ENCODE measurements at places on chromosomes 11 and 22.

- DNase-seq, result no peak
These were observed 410.6 kb downstream of the METTL15 start for GRCh38 chr11:28518825-28519224.

DNA sequence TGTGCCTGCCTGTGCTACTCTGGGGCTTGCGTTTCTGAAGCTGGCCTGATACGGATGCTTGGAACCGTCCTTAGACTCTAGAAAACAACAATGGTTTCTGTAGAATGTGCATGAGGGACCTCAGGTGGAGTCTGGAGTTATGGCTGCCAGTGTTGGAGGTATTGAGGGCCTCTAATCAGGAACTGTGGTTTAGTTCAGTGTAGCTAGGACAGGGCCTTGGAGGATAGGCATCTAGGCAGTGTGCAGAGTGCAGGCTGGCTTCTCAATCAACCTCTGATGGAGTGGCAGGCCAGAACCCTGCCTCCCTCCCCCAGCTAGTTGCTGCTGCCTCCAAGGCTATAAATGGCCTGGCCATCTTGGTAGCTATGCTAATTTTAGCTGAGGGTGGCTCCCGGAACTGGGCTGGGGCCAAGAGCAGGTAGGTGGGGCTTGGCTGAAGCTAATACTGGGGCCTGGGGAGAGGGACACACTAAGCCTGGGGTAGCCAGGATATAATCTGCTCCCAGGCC, 4.0 kb downstream of the STIM1 start:
- peak; percentile 28 for DNase-seq

GRCh38 chr11:118086913-118087768, at the start of gene SMIM35:
Gene SMIM35, minus strand, starts transcription at chr11:118086963. Its CDS starts 206 bp downstream, at chr11:118086757.
- DNase-seq, result no peak

DNA sequence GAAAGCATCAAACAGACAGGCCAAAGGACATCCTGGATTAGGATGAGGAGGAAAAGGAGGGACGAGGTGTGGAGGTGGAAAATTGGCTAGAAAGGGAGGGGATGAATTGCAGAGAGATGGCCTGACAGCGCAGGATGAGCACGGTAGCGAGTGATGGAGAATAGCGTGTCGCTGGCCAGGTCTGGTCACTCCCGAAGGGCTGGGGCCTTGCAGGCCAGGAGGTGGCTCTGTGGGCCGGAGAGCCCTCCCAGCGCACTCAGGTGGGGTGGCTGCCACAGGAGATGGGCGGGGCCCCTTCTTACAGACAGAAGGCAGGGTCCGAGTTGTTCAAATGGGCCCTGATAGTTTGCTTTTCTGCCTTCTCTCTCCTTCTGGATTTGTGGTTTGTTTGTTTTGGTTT, 37.1 kb upstream of the THY1 start:
- no peak for DNase-seq

DNA sequence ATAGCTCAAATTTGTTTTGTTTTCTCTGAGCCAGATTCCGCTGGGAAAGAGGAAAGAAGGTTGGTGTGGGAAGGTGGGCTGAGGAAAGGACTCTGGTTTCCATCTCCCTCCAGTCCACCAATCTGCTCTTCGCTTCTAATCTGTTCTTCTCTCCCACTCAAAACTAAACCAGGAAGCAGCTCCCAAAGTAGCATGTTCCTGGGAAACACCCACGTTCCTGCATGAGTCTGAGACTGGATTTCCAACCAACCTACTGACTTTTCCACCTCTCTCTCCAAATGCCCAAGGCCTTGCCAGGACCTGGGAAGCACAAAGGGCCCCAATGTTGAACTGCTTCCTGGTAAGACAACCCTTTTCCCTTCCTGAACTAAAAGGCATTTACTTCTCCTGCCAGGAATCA, 110.2 kb downstream of the WT1 start:
- no peak for DNase-seq

GRCh38 chr11:22244986-22245592, 52.2 kb downstream of the ANO5 start:
- no peak for DNase-seq

- no peak for DNase-seq
These were observed 14.7 kb downstream of the GRIK4 start for GRCh38 chr11:120526241-120526640.

DNA sequence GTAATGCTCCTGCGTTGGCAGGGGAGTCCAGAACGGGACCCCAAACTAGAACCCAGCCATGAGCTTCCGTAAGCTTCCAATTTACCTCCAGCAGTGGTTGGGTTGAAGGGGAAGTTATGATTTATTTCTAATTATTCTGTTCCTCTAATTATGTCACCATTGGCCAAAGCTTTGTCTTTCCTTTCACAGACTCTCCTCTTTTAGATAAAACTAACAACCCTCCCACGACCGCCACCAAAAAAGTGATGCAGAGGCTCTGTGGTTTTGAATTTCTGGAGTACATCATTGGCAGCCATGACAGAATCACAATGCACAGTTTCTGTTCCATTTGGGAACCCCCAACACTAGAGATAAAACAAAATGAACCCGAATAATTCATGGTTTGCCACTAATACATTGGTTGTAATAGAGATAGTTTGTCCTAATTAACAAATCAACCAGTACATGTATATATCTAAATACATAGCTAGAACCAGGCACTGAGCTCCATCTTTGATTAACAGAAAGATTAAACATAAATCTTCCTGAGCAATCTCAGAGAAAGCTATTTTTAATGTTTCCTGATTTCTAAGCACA, 64.3 kb downstream of the ETS1 start:
- DNase-seq, result no peak

DNA sequence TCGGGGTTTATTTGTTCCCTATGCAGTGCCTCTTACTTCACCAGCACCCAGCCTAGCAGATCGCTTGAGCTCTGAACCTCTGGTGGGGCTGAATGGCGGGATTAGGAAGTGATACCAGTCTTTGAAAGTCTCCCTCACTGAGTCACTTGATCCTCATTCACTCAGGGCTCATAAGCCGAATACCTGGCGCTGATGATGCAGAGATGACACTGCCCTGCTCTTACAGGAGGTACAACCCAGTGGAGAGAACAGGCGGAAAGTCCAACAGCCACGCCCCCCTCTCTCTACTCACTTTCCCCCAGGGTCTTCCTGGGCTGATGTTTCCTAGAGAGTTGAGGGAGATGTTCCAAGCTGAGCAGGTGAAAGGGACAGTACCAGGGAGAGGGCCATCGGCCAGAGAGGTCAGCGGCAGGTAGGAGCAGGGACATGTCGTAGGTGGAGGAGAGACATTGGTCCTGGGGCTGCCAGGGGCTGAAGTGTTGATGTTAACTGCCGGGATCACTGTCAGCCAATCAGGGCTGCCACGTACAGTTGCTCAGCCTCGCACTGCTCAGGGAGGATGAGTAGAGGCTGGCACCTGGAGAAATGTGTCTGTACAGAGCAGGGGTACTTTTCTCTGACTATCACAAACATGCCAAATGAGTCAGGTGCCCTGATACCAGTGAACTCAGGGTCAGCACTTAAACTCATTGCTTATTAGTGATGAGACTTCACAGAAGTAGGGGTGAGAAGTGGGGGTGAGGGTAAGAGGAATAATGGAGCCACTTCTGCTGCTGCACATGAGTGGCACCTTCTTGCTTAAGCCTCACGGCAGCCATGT, 9.9 kb upstream of the APOBEC3A start:
- DNase-seq, result no peak

DNA sequence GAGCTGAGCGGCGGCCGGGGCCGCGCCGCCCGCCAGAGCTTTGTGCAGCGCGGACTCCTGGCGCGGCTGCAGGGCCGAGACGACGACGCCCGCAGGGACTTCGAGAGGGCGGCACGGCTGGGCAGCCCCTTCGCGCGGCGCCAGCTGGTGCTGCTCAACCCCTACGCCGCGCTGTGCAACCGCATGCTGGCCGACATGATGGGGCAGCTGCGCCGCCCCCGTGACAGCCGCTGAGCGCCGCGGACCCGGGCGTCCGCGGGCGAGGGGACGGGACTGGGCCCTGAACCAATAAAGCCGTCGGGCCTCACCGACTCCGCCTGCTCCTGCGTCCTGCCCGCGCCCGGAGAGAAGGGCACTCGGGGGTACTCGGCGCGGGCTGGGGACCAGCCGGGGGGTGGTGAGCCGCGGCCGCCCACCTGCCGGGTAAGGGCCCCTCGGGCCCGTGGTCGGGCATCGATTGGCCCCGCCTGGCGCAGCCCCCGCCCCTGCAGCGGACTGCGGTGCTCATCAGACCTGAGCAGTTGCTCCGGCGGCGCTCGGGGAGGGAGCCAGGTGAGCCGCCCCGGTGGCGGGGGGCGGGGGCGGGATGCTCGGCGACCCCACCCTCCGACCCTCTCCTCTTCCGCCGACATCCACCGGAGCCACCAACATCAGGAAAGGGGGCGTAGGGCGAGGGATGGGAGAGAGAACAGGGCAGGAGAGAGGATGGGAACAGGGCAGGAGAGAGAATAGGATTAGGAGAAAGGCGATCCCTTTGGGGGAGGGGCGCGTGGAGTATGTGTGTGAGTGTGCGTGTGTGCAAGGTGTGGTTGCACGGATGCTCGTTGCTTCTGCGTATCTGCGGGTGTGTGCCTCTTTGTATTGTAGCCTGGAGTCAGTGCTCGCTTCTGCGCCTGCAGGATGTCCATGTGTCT, at the start of gene TMEM25:
Gene TMEM25 (plus strand): TSS at position 510 of the 914 bp plus-strand sequence. CDS start 610 bp downstream, outside the sequence.
- no peak for DNase-seq

DNA sequence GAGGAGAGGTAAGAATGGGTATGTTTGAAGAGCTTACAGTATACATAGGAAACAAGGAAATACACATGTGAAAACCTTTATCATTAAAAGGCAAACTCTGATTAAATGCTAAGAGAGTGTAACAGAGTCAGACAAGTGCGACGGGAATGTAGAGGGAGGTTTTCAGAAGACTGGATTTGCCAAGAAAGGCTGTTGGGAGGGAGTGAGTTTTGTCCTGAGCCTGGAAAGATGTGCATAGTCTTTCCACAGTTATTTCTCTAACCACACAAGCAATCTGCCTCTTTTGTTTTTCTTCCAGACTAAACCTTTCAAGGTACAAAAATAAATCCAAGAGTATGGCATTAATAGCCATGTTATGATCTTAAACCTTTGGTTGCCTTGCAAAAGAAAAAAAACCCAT, 170.9 kb downstream of the KIRREL3 start:
- DNase-seq, result no peak

DNA sequence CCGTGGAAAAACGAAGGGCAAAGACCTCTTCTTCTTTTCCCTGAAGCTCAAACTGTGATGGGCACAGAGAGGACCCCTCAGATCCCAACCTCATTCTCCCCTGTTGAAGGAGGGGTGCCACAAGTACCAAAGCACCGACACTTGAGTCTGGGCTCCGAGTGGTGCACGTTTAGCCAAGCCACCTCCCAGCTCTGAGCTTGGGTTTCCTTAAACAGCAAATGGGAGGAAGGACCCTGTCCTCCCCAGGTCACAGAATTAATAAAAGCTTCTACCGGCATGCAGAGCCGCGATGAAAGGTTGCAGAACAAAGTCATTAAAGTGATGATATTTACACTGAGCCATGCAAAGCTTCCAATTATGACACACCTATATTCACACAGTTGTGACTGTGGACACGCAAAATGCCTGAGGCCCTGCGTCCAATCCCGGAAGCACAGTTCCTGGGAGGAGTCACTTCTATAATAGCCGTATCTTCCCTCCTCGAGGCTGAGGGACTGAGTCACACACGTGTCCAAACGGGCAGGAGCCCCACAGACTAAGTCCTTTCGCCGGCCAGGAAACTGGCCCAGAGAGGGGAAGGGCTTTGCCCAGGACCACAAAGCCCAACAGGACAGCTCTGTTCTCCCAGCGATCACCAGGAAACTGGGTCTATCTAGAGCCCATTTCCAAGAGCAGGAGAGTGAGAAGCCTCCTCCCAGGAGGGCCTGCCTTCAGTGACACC, 922 bp upstream of the CSNK1E start:
- DNase-seq, result no peak

DNA sequence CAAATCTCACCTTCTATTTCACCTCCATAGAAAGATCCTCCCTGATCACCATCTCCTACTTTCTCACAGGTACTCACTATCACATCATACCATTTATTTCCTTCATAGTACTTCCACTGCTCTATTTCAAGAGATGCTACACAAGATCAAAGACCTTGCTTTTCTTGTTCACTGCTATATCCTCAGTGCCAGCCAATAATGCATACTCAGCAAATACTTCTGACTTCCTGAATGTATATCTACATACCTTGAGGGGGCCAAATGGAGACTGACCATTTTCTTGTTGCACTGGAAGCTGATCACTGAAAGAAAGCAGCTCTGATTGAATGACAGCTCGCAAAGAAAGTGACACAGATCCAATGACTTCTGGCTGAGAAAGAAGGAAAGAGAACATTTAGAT, 64.7 kb downstream of the C2CD3 start:
- no peak for DNase-seq

- no peak for DNase-seq
These were observed 43.3 kb downstream of the ARRB1 start for GRCh38 chr11:75308116-75308515.

DNA sequence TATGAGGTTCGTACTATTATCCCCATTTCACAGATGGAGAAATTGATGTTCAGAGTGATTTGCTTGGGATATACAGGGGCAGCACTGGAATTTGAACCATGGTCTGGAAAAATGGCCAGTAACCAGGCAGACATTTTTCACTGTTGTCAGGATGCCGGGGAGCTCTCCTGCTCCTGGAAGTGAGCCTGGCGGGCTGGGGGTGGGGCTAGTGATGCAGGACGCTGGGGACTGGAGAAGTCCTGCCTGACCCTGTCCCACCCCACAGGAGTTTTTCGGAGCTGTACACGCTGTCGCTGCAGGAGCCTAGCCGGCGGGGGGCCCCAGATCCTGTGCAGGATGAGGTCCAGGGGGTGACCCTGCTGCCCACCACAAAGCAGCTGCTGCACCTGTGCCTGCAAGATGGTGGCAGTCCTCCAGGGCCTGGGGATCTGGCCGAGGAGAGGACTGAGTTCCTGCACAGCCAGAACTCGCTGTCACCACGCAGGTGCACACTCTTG, 11.1 kb downstream of the SIPA1 start:
- DNase-seq, result no peak

DNA sequence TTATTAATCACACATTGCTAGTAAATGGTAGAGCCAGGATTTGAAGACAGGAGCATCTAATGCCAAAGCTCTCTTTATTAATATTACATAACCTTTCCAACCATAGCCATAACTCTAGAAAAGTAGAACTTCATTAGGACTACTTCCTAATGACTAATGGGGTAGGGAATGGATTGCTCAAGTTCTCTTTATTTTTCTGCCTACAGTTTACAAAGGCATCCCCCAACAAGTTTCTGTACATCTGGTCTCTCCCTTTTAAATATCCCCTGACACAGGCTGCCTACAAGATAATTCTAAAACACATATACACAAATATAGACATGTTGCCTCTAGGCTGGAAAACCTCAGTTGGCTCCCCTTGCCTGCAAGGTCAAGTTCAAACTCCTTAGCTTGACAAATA, 534.9 kb downstream of the SOX6 start:
- DNase-seq, result no peak

GRCh38 chr22:23903328-23903971, 9.3 kb downstream of the MIF start:
- DNase-seq, result no peak

All from NCI-H2029 treated with DMSO at 0.1 percent for 48 hours (cell line).